Tibial nerve (tissue), 4 donors: ENCODE measurements at places on chromosomes 4 and X.
A peak's percentile ranks its signal among the peaks of the same experiment; 100 is the strongest.

- peak; percentile 4 for DNase-seq
Measured at GRCh38 chrX:7147413-7147977, at the start of gene STS. Gene STS (plus strand): TSS chrX:7147712. CDS start chrX:7253200, 105,488 bp downstream.

- DNase-seq = no peak
Measured at GRCh38 chr4:126209147-126209546, 894.4 kb downstream of the FAT4 start.

DNA sequence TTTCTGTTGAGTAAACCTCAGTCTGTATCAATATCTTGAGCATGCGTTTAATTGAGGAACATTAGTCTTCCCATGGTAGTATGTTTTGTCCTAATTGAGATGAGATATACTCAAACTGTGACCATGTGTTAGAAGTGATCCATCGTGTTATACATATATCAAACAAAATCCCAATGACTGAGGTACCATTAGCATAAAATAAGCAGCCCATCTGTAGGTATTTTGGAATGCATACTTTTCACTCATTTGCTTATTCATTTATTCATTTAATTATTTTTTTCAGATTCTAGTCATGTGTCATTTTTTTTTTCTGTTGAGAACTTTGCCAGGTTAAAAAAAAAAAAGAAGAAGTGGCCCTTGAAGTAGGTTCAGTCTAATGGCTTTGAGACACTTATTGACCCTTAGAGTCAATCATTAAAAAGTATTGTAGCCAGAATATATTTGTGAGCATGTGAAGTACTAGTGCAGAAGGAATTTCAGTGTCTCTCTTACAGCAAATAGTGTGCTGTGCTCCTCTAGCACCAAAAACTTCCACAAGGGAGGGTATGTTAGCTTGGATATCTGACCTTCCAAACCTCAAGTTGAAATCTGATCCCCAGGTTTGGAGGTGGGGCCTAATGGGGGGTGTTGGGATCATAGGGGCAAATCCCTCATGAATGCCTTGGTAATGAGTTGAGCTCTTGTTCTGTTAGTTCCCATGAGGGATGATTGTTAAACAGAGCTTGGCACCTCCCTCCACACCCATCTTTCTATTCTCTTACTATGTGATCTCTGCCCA lies 130.8 kb upstream of the NPY2R start:
- DNase-seq = no peak

DNA sequence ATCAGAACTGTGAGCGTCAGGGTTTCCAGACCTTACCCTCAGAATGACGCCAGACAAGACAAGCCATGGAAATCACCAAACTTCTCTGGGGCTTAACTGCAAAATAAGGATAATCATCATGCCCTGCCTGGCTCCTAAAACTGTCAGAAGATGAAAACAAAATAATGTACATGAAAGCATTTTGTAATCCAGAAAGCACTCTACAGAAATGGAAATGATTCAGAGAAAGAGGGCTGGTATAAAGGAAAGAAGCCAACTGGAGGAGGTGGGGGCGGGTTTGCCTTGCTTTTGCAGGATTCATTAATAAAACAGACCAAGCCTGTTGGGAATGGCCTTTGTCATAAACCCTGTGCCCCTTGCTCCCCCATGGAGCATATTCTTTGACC lies 47.3 kb downstream of the SEPSECS start:
- no peak for DNase-seq

DNA sequence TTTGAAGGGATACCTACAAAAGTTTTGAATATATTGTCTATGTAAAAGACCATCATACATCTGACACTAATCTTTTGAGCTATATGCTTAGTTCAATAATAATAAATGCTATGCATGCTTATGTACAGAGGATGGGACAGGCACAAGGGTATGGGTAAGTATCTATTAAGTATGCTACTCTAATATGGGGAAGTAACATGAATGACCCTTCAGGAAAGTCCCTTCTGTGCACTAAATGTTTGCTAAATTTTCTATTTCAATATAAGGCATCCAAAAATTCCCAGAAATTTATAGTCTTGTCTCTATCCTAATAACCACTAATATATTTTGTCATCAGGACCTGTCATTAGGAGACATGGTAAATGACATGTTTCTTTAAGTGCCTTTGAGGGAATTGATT lies 19.0 kb downstream of the ATP8A1 start:
- no peak for DNase-seq

DNA sequence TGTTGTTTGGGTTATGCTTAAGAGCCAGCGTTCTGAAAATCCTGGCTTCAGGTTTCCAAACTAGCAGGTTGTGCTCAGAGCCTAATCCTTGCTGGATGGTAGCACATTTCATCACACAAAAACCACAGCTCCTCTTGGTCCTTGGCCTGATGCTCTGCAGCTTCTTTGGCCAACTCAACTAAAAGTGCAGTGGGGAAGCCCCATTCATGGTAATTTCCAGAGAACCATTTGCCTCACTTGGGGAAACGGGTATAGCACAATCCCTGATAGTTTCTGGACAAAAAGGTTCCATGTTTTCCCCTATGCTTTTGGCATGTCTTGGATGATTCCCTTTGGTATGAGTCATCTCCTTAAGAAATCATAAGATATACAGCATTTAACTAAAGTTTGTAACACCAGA lies 78.7 kb downstream of the SYNPO2 start:
- no peak for DNase-seq

GRCh38 chrX:51779306-51779705 lies 36.1 kb downstream of the GSPT2 start:
- no peak for DNase-seq

- DNase-seq = no peak
Measured at GRCh38 chrX:115966920-115967319, 203.6 kb upstream of the AGTR2 start.

DNA sequence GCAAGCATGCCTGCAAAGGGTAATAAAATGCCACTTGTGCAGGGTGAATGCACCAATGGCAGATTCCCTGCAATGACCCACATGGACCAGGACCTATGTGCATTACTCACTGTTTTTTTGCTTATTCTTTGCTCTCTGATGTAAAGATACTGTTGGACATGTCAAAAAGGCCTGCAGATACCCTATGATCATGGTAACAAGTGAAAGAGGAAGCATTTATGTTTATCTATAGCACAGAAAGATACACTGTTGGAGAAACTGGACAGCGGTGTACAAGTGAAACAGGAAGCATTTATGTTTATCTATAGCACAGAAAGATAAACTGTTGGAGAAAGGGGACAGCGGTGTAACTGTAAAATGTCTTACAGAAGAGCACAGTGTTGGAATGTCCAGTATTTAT lies 127.5 kb downstream of the PAPSS1 start:
- no peak for DNase-seq

- DNase-seq = no peak
Measured at GRCh38 chr4:173538148-173538908, 8.3 kb upstream of the HAND2 start.

- DNase-seq = no peak
Measured at GRCh38 chr4:161554372-161554990, 609.3 kb downstream of the FSTL5 start.

GRCh38 chr4:125527681-125528080 lies 212.9 kb downstream of the FAT4 start:
- no peak for DNase-seq

- no peak for DNase-seq
Measured at GRCh38 chr4:62627671-62628070, 1427.5 kb downstream of the ADGRL3 start.

- peak; percentile 25 for DNase-seq
Measured at GRCh38 chrX:111095974-111096895, at the start of gene PAK3. Gene PAK3 (plus strand): TSS chrX:111096191. CDS start chrX:111123104, 26,913 bp downstream.
